Ovary (tissue), 10 donors: ENCODE measurements at places on chromosomes 13 and 19.
A peak's percentile ranks its signal among the peaks of the same experiment; 100 is the strongest.

DNA sequence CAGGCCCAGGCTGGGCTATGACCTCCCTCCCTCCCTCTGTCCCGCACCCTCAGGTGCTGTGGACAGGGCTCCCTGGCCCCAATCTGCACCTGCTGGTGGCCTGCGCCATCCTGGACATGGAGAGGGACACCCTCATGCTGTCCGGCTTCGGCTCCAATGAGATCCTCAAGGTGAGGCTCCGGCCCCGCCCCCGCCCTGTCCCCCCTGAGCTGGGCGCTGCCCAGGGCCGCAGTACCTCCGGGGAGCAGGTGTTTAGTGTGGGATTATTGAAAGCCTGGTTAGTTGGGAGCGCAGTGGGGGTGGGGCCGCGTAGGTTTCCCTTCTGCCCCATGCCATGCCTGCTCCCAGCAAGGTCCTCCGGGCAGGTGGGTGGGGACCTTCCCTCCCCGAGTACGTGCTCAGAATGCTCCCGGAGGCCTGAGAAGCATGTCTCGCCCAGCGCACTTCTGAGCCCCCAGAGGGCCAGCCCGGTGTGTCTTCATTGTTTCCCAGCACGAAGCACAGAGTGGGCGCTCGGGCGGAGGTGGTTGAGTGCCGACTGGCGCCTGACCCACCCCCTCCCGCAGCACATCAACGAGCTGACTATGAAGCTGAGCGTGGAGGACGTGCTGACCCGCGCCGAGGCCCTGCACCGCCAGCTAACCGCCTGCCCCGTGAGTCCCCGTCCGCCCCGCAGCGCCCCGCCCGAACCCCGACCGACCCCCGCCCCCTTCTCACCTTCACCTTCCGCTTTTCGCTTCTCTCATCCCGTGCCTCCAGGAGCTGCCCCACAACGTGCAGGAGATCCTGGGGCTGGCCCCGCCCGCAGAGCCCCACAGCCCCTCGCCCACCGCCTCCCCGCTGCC, 8.8 kb downstream of the IL4I1 start:
- no peak for DNase-seq

- no peak for DNase-seq
Measured at GRCh38 chr13:74305876-74306275, 171.7 kb upstream of the KLF12 start.

DNA sequence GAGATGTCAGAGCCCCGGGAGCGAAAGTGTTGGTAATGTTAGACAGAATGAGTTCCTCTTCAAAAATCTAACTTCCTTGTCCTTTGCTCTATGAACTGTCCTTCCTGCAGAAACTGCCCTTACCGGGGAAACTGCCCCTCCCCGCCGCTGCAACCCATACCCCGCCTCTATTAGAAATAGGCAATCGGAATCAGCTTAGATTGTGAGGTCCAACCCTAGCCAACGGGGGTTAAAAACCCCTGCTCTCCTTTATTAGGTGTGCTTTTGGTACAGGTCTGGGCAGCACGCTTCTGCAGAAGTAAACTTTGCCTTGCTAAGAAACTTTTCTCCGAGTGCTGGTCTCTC, 11.5 kb upstream of the CAPNS1 start:
- no peak for DNase-seq

- DNase-seq, result no peak
Measured at GRCh38 chr13:105537113-105537512, 998.3 kb downstream of the EFNB2 start.

DNA sequence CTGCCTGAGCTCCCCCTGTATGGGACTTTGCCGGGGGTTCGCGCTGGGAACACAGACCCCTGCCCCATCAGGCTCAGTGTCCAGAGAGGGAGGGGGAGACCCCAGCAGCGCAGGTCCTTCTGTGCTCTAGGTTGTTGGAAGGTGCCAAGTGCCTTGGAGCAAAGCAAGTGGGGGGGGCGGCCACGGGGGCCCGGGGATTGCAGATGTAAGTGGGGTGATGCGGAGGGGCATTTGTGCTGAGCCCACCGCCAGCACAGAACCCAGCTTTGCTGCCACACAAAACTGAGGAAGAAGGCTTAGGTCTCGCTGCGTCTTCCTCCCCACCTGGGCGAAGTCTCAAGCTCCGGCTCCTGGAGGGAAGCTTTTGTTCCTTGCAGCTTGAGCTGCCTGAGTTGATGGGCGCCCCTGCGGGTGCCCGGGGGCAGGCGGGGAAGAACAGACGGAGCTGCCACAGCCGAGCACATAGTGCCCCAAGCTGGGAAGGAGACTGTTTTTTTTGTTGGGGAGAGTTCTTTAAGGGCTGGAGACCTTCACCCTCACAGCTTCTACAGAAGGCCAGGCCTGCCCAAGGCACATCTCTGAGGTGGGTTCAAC, 1.5 kb upstream of the NTN5 start:
- no peak for DNase-seq

DNA sequence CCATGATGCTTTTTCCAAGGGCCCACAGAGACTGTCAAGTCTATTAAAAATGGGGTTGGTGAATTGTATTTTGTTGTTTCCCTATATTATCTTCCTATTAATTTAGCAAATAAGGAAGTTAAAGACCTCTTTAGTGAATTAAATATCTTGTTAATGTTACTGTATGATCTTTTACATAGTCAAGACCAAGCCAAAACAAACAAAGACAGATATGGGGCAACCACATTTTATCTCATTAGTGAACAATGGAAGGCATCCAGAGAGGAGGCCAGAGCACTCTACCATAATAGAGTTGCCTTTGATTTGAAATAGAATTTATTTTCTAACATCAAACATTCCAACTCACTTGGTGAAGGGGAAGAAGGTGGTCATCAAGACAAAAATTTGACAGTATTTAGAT, 169.4 kb downstream of the B3GLCT start:
- DNase-seq, result no peak

GRCh38 chr13:95256091-95256490, 45.2 kb downstream of the ABCC4 start:
- DNase-seq, result no peak

- DNase-seq, result no peak
Measured at GRCh38 chr13:98856983-98857382, 104.5 kb upstream of the SLC15A1 start.

GRCh38 chr13:68369739-68370138, 1139.6 kb upstream of the PCDH9 start:
- no peak for DNase-seq

DNA sequence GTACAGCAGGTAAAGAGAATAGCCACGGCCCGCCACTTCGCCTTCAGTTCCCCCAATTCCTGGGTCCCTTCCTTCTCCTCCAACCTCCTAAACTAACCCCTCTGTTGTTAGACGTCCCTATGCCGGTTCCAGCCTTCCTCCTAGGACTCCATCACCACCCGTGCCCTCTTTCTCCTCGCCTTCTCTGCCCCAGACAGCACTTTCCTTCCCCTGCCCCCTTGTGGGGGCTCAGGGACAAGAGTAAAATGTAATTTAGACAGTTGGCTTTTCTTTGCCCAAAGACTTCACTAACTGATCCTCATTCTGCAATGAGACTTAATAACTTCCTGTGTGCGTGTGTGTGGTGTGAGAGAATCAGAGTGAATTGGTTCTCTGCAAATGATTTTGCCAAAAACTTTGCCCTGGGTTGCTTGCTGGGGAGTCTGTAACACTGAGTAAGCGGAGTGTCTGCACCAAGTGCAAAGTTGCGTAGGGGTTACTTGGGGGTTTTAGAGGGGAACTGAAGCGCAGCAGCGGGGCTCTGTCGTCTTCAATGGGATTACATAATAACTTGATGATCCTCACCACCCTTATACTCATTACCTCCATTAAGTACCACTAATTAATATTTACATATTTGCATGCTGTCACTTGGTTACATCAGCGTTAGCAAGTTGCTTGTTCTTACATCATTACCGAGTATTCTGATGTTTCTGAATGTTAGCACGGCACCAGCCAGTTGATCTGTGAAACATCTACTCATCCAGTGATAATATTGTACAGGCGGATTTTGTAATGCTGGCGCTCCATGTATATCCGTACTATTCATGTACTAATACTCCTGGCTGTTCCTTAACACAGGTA, 19.9 kb upstream of the SGCG start:
- no peak for DNase-seq

DNA sequence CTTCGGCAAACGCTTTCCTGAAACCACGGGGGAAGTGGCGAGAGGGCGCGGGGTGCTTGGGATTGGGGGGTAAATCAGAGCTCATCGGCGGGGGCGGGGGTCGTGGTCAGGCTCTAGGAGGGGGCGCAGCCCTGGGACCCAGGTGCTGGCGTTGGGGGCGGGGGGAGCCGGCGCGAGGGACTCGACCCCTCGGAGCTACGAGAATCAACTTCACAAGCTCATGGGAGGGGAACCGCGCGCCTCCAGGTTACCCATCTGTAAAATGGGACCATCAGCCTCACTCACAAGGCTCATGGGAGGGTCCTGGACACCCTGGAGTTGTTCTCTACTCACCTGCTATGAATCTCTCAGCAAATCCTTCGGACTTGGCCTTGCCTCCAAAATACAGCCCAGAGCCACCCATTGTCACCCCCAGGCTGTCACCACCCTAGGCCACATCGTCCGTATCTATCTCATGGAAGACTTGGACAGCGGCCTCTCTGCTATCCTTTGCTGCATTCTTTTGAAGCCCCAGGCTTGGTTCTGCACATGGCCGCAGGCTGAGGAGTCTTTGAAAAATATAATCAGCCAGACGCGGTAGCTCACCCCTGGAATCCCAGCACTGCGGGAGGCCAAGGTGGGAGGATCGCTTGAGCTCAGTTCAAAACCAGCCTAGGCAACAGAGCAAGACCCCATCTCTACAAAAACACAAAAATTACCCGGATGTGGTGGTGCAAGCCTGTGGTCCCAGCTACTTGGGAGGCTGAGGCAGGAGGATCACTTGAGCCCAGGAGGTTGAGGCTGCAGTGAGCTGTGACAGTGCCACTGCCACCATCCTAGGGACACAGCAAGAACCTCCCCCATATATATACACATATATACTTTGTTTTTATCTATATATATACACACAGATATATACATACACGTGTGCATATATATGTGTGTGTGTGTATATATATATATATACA, 939 bp upstream of the RANBP3 start:
- DNase-seq, result no peak

- DNase-seq, result no peak
Measured at GRCh38 chr13:39599012-39599411, 4.0 kb downstream of the LHFPL6 start.

GRCh38 chr13:41403983-41404382, 53.4 kb upstream of the RGCC start:
- no peak for DNase-seq

GRCh38 chr19:8505680-8506401, 3.4 kb upstream of the PRAM1 start:
- DNase-seq, result peak; percentile 90

DNA sequence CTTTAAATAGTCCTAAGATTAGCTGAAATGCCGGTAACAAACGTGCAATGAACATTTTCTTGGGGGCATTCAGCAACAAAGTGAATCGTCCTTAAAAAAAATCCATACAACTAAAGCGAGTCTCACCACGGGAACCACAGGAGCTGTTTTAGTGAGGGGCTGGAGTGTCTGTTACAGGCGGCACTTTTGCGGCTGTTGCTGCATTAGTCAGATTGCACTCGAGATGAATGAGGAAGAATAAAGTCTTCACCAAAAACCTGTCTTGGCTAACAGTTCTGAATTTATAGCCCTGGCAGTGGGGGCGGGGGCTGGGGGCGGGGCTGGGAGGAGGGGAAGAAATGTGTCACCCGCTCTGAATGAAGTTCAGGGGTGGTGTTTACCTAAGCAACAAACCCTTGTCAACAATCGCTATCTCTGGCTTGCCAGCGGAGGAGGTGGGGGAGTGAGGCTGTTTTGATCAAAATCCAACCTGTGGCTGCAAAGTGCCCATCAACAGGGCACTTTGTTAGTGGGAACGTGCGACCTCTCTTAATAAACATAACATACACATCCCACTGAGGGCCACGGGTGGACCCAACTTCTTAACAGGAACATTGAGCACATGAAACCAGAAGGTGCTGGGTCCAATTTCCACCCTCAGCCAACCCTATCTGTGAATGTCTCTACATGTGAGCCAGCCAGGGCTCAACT, 44.5 kb downstream of the RFX2 start:
- DNase-seq, result peak; percentile 60

GRCh38 chr19:3500429-3501101, at the start of gene DOHH:
TSS of gene DOHH (minus strand) at chr19:3500674. CDS start at chr19:3496814, 3,860 bp downstream.
- DNase-seq, result peak; percentile 95

- no peak for DNase-seq
Measured at GRCh38 chr19:53647792-53648191, 16.0 kb downstream of the DPRX start.

GRCh38 chr13:50732712-50733111, 110.8 kb downstream of the DLEU7 start:
- no peak for DNase-seq

- no peak for DNase-seq
Measured at GRCh38 chr13:111007209-111007608, 92.3 kb upstream of the ANKRD10 start.

- DNase-seq, result no peak
Measured at GRCh38 chr13:42762917-42763316, 18.5 kb upstream of the FAM216B start.

- DNase-seq, result no peak
Measured at GRCh38 chr19:17001603-17002183, 24.9 kb downstream of the CPAMD8 start.

DNA sequence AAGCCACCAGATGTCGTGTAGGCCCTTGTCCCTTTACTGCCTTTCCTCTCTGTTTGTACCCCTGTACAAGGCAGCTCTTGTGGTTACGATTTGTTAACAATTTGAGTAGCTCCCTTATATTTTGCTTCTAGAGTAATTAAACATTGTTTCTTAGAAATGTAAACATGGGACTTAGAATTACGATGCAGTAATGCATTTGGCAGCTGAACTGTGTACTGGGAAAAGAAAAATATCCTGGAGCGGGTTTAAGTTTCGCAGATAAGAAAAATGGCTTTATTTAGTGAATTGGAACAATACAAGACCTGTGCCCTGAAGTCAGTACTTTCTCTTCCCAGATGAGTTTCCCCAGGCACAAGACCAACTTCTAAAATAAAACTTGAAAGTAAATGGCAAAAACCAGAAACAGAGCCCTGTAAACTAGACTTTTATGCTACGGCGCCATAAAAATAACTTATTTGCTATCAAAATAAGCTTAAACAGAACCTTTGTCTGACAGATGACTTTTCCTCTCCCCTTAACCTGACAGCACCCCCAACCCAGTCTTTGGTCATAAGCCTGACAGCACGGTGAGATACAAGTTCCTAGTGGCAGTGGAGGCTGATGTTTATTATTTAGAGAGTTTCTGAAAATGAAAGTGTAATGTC, 63.0 kb downstream of the LRCH1 start:
- no peak for DNase-seq

DNA sequence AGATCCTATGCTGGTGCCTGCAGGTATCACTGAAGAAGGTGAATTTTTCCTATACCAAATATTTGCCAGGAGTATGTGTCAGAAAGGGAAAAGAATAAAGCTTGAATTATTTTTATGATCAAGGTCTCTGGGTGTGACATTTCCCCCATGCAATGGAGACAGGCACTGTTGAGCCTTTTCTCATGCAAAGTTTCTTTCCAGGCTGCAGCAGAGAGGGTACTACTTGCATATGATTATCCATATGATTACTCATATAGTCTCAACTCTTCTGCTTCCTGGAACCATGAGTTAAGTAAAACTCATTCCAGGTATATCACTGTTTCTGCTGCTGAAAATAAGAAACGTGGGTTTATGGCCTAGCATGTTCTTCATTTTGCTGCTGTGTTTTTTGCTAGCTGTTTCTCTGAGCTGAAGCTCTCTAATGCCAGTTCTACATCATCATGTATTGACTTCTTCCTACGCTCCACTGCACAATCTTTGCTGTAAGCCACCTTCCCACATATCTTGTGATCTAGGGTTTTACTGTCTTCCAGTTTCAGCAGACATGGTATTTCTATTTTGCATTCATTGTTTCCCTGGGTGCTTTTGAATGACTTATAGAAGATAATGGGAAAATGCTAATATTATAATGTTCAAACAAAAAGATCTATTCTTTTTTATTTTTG, 278.7 kb upstream of the GPC6 start:
- no peak for DNase-seq

- DNase-seq, result no peak
Measured at GRCh38 chr19:5718579-5719273, 1.2 kb downstream of the LONP1 start.
